ENCODE measurements at places on chromosomes 5 and 9.
A peak's percentile ranks its signal among the peaks of the same experiment; 100 is the strongest.

DNA sequence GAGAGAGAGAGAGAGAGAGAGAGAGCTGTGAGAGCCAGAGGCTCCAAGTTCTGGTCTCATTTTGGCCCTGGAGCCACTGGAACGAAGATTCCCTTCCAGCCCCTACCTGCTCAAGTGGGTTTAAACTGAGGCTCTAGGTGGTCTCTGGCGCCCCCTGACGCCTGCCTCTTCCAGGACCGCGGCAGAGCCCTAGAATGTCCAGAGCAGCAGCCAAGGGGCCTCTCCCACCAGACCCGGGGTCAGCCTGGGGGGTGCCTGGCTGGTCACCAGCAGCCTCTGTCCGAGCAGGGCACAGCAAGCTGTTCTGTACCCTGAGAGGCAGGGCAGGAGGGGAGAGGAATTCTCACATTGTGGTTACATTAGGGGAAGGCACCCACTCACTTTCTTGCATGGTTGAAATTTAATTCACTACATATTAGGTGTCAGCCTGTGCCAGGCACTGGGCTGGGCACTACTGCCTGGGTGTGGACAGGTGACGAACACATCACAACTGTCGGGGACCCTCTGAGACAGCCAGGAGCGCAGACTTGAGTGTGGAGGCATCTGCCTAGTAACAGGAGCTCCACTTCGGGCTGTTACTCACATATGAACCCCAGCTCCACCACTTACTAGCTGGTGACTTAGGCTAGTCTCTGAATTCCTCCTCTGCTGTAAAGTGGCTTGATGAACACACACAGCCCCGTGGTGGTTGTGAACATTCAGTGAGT is 44.5 kb downstream of the AMBP start:
- no peak for DNase-seq

GRCh38 chr5:17415321-17415758 is 82.7 kb upstream of the TAF11L2 start:
- DNase-seq = no peak

- DNase-seq = no peak
These were observed 7.1 kb upstream of the CNTRL start for GRCh38 chr9:121067640-121068039.

DNA sequence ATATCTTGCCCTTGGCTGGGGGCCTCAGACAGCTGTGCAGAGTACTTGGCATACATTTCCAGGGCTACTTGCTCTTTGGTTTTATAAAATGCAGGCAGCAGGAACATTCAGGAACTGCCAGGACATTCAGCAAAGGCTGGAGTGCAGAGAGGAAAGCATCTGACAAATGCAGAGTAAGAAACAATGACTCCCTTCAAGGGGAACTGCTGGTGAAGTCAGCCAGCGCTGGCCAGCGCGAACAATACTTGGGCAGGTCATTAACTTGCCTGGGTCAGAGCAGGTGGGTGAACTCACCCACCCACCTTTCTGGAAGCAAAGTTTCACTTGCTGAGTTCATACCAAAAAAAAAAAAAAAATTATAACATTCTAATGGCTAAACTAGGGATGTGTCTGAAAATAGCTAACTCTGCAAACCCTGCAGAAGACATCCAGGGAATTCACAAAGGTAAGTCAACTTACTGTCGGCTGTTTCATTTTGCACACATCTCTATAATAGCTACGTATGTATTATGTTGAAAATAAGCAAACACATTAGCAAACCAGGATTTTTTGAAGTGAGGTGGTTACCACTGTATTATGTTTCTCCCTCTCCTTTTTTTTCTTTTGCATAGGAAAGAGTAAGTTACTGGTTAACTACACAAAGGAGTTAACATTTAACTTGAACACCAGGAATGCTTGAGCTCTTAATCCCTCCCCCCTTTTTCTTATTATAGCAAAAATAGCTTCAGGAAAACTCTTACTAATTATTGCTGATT is 152.2 kb downstream of the GLIS3 start:
- no peak for DNase-seq

DNA sequence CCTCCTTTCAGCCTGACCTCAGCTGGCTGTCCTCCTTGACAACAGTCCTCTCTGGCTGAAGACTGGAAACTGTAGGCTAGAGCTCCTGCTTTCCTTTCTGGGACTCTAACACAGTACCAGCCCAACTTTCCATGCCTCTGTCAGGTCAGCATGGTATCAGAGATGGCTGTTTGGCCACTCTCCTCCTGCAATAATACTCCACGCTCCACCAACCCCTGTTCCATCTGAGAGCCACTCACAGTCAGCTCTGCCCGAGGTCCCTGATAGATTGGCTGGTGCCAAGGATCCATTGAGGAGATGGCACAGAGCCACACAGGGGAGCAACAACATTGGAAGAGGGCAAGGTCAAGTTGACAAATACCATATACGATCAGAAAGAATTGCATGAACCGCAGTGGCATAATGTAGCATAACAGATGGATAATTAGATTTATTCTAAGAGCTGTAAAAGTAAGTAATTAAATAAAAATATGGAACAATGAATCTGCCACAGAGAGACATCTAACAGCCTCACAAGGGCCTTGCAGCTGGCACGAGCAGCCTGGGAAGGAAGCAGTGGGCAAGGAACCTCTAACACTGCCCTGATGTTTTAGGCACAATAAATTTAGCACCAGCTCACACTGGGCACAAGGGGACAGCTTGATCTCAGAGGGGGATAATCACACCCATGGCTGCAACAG is 94.3 kb upstream of the LRRTM2 start:
- DNase-seq = no peak

DNA sequence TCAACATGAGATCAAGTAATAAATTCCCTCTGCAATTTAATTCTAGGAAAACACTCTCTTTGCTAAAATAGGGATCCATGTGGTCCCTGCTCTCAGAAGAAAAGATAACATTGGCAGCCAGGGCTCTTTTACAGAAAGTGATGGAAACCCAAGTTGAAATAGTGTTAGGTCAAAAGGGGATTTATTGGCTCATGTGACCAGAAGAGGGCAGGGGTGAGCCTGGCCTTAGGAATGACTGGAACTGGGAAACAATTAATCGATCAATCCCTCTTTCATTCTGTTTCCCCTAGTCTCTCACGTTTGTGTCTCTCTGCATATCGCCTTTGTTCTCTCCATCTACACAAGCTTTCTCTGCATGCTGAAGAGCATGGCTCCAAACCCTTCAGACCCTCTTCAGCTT is 58.3 kb upstream of the ALDH1B1 start:
- no peak for DNase-seq

- no peak for DNase-seq
These were observed 116.6 kb upstream of the MAP3K1 start for GRCh38 chr5:56698463-56699381.

DNA sequence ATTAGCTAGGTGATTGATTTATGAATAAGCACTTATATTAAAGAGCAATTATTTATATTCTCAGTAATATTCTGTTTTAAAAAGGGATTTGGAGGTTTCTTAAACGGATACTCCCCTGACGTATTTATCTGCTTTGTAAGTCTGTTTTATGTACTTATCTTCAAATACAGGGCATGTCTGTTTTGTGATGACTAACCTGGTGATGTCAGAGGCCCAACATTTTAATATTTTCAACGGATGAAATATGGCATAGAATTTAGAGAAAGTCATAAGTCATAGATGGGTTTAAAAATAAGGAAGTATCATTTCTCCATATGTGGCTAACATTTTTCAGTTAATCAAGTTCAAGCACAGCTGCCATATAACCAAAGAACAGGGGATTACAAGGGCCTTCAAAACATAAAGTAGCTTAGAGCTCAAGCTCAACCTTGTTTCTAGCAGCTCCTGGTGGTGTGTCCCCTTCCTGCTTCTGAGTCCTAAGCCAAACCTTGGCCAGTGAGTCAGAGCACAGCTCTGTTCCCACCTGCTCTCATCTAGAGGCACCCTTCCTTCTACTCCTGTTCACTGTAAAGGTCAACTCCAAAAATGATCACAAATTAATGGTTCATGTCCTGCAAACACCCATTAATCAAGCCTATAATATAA is 131.4 kb downstream of the OXCT1 start:
- DNase-seq = no peak

DNA sequence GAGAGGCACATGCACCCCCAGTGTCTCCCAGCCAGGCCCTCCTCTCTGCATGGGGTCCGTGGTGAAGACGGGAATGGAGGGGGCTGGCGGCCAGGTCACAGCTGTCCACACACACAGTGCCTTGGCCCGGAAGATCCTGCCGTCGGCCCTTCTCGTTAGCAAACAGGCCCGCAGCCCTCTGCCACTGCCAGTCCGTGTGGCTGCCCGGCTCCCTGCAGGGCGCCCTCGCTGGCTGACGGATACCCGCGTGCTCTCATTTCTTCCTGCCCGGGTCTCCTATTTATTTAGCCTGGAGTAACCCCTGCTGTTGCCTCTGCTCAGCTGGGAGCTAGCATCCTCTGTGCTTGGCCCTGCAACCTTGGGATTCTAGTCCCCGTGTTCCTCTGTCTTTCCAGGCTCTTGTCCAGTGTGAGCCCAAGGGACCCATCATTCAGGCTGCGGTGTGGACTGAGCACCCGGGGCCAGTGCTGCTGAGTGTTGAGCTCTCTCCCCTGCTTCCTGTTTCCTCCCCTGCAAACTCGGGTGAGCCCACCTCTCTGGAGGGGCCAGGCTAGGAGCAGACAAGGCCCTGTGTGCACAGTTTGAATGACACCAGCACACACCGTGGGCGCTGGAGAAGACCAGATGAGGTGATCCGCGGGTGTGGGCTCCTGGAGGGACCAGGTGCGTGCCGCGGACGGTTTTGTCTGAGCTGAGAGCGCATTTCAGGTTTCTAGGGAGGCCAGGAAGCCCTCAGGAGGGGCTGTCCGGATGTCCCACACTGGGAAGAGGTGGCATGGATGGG is 14.6 kb upstream of the RNU6ATAC start:
- DNase-seq = peak; percentile 72

GRCh38 chr9:70111042-70111602 is 67.5 kb downstream of the MAMDC2 start:
- DNase-seq = peak; percentile 63

DNA sequence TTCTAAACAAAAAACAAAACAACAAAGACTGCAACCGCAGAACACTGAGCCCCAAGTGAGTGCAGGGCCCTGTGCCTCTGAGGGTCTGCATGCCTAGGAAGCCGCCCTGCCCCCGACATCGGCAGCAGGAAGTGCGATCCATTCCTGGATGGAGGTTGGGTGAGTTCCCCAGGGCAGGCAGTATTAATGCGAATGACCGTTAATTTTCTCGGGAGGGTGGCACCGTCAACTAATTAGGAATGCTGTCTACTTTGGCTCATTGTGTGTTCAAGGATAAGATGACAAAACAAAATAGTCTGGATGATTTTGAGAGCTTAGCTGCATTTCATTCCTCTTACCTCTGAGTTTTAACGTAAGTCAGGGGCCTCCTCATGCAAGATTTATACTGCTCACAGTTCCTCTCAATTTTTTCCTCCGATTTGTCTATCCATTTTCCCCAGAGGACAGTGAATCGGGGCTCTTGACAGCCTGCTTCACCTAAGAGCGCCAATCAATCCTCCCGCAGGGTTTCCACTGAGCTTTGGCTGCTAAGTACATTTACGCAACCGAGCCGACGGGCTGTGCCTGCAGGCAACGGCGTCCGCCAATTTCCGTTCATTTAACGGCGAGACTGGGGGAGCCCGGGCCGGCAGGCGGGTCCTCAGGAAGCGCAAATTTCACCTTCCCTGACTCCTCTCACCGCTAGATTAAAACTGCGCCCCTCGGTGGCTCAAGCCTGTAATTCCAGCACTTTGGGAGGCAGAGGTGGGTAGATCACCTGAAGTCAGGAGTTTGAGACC is 2.9 kb upstream of the NXNL2 start:
- peak; percentile 49 for DNase-seq

DNA sequence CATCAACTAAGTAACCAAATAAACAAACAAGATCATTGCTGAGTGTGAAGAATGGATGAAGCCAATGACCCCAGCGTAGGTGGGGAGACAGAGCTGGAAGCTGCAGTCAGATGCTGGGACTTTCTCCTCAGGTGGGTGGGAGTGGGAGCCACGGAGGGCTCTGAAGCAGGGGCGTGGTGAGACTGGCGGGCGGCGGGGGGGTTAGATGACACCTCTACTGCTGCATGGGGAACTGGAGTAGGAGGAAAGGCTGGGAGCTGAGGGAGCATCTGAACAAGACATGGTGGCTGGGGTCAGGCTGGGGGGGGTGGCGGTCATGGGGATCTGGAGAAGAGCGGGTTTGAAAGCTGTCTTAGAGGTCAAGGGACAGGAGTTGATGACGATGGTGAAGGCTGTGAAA is 193.8 kb downstream of the C9orf50 start:
- DNase-seq = no peak

GRCh38 chr9:124330011-124330697 is 72.4 kb downstream of the NEK6 start:
- DNase-seq = no peak

DNA sequence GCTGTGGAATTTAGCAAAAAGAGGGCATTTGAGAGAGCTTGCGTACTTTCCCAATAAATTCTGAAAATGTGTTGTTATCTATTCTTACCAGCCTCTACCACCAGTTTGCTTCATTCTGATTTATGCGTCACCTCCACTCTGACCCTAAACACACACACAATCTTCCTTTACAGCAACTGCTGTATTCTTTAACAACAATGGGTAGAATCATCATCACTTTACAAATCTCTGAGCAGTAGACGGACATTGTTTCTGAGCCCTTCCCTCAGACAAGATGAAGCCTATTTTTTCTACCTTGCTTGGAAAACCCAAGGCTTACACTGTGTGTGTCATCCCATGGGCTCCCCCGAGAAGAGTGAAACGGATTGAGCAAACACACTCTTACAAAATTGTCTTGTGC is 83.1 kb upstream of the RASA1 start:
- DNase-seq = no peak

DNA sequence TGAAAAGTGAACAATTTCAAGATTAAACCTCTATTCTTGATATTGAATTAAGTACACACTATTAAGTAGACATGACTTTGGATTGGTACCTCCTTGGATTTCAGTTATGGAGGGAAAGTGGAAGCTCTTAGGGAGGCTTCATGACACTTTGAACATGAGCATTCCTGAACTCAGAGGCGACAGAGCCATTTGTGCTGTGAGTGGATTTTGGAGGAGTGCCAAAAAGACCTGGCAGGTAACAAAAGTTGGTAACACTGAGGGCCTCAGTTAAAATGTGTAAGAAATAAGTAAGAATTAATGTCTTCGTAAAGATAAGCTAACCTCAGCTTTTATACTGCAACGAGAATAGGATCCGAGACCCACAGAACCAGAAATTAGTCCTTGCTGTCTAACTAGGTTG is 356.7 kb downstream of the ARRDC3 start:
- no peak for DNase-seq

DNA sequence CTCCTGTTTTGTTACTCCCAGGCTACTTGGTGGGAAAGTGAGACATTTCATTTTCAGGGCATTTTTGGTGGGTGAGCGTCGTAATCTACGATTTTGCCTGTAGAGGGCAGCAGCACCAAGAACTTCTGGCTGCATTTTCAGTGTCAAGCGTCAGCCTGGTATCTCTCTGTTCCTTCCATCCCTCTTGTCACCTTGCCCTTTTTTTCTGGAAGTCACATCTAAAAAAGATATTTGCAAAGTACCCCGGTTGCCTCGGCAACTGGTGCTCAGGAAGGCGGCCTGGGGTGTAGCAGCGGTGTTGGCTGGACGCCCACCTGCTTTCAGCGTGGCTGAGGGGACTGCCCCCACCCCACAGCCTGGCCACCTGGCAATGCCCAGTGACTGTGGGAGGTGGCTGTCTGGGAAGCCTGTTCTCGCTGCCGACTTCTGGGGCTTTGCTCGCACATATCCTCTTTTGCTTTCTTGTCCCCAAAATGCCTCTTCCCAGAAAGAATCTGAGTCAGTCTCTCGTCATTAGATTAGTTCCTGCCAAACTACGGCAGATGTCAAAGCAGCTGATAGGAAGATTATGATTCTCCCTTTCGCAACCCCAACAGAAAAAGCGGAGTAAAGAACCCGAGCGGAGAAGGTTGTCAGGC is 84.5 kb downstream of the ACER2 start:
- peak; percentile 64 for DNase-seq

GRCh38 chr5:7478459-7478858 is 82.5 kb downstream of the ADCY2 start:
- DNase-seq = no peak
